ENCODE measurements at places on chromosomes 5 and 9. TPM values are rescaled to one million over a fixed set of nuclear protein-coding genes. Genes with fewer than 3 reads are reported as not detected.

Gene CCDC171
- polyA plus RNA-seq: 0.29 TPM

DNA sequence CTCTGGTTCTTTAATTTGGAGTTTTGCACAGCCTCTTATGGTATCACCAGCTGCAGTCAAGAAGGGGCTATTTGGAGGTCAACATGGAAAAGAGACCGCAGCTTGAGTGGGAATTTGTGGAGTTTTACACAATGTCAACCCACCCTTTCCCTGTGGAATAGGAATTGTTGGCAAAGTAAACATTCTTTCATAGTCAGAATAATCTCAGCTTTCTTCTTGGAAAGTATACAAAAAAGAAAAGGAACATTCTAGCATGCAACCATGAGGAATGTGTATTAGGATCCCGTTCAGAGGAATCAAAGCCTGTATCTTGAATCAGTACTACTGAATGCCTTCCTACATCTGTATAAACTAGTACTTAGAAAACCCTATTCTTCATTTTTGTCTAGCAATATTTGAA, 107.6 kb downstream of the LURAP1L start:
- DNase-seq: no peak

DNA sequence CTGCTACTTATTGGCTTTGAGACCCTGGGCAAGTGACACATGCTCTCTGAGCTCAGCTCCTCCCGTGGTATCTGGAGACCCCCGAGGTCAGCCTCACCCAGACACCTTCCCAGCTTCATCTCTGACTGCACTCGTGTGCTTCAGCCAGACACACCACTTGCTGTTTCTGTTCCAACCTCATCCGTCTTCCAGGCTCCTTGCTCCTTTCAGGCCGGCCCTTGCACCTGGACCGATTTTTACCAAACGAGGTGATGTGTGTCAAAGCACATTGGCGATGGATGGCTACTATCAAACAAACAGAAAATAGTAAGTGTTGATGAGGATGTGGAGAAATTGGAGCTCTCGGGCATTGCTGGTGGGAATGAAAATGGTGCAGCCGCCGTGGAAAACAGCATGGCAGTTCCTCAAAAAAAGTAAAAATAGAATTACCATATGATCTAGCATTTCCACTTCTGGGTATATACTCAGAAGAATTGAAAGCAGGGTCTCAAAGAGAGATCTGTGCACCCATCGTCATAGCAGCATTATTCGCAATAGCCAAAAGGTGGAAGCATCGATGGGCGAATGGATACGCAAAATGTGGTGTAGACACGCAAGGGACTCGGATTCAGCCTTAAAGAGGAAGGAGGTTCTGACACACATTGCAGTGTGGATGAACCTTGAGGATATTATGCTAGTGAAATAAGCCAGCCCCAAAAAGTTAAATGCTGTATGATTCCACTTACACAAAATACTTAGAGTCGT, 96.1 kb upstream of the IER5L start:
- peak; percentile 2 for DNase-seq

Gene FIBCD1
- 2.0 TPM for polyA plus RNA-seq

DNA sequence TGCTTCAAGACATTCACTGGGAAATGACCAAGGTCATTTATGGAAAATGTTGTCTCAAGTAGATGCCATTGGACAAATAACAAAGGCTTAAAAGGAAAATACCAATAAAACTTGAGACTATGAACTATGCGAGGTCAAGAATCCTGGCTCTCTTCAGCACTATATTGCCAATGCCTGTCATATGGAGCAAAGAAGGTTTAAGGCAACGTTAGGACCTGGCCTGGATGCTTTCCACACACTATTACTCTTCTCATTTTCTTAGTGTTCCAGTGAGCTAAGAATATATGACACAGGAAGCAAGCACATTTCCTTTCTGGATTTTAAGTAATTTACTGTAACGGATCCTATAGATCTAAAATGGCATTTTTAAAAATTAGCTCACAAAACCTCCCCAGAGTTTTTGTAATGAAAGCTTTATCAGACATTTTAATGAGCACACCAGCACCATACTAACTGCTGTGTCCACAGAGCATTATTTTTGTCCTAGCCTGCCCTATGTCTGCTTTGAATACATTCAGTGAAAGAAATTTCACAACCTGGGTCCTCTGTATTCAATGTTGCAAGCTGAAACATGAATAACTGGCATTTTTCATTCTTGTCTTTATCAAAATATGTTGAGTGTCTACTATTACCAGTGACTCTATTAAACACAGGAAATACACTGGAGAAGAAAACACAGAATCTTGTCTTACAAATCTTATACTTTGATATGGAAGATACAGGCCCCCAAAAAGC, 315.6 kb downstream of the CETN3 start:
- no peak for DNase-seq

GRCh38 chr5:72511366-72511765, 4.2 kb upstream of the ZNF366 start:
- no peak for DNase-seq

DNA sequence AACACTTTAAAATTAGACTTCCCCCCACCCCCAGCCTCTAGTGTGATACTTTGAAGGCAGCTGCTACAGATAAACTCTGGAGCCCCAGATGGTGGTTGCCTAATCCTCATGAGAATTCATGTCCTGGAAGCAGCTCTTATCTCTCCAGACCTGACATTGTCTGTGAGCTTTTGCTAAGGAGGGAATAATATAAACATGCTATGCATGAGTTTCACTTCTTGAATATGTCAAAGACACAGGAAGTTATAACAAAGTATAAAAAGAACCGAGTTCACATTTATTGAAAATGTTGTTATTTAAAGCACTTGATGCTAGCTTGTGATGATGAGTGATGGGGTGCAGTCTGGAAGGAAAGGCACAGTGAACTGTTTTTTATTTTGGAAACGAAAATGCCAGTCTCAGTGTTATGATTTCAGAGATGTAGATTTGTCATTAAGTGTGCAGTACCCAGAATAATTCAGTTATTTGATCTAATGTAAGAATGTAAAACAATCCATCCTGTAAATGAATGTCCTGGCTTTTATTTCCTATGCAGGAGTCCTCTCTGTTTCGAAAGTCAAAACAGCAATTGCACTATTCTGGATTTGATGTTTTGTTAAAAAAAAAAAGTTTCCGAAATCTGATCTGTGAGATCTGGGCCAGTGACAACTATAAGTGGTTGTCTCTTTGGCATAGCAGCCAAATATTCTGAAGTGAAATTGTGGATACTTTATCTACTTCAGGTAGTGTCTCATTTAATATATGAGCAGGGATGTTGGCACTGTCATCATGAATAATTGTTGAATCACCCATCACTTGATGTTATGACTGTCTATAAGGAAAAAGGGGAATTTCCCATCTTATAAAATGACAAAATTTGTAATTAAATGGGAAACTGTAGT, 77.0 kb downstream of the ZCCHC7 start:
- DNase-seq: no peak

DNA sequence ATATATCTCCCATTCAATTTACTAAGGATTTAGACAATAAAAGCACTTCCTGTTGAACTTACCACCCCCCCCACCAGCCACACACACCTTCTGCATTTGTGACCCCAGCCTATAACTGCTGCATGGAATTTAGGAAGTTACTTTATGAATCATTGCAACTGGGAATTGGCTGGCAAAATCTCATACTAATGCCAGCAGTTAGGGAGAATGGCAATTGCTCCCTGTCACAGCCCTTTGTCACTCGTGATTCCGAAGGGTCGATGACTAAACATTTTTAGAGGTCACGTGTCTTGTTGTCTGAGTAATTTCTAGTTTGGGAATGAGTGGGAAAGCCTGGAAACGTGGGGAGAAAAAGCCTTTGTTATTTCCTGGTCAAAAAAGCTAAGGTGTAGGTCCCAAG, 46.6 kb upstream of the PCA3 start:
- no peak for DNase-seq

DNA sequence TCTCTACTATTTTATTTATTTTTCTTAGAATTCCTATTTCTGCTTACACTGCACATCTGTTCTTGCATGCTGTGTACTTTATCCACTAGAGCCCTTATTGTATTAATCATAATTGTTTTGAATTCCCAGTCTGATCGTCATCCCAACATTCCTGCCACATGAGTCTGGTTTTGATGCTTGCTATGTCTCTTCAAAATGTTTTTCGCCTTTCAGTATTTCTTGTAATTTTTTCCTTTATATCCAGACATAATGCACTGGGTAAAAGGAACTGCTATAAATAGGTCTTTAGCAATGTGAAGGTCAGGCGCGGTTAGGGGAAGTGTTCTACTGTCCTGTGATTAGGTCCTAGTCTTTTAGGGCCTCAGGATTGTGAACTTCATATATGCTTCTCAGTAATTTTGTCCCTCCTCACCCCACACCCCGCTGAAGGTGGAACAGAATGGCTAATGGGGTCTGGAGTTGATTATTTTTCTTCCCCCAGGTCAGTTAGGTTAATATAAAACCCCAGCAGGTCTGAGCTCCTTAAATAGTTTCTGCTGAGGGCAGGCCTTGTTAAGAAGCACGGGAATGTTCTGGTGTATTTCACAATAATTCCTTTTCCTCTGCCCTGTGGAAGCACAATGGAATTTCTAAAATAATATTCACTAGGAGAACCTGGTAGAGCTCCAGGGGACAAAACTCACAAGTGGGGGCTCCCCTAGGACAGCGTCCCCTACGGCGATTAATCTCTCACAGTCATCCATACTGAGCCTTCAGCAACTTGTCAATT, 146.6 kb upstream of the TUT7 start:
- no peak for DNase-seq

DNA sequence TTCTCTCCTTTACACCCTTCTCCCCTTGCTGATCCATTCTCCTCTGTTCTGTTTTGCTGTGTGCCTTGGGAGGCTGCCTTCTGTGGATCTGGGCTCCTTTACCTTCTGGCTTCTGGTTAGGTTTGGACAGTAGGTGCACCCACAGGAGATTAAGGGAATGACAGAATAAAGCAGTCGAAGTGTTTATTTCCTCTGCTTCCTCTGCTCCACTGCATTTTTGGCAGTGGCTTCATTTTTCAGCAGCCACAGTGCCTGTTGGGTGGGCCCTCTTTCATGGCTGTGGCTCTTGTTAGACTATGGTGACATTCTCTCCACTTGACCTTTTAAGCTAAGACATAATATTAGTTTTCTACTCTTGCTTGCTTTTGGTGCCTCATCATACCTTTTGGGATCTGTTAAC, 144.1 kb downstream of the CCDC171 start:
- DNase-seq: no peak

DNA sequence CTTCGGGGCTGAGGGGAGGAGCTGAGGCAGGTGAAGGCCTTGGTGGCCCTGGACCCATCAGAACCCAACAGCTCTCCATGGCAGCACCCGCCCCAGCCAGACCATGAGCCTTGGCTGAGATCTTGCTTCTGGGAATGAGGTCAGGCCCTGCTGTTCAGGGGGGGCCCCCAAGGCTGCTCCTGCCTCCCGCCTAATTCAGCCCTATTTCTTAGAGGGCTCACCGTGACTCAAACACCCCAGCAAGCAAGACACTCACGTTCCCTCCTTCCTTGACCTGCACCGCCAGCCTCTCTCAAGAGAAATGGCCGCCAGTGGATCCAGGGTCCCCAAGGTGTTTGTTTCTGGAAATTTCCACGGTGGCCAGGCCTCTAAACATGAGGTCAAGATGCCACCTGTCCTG, 61.4 kb upstream of the PPP1R26 start:
- no peak for DNase-seq

Data from heart right ventricle (tissue), 16 donors.